ENCODE measurements at places on chromosomes 2 and 18.

- DNase-seq: no peak
Measured at GRCh38 chr18:79394534-79395307, 1.0 kb upstream of the NFATC1 start.

DNA sequence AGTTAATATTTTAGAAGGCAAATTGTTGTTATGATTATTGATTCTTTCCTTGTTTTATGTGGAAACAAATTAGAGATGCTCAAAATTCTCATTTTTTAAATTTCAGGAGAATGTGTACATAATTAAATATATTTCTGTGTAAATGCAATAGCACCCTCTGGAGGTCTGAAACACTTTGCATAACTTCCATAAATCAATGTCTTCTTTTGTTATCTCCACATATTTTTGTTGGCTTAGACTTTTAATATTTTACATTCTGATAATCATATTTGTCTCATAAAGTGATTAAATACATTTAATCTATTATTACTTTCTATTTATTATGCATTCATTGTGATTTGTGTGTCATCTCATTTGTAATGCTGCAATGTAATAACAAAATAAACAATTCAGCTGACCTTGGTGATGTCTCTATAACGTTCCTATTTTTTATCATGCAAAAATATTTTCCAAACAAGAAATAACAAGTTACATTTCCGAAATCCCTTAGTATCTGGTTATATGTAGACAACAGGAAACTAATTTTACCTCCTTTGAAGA lies 201.8 kb upstream of the GALNT5 start:
- no peak for DNase-seq

- no peak for DNase-seq
Measured at GRCh38 chr2:27379836-27380625, 503 bp downstream of the ZNF513 start.

DNA sequence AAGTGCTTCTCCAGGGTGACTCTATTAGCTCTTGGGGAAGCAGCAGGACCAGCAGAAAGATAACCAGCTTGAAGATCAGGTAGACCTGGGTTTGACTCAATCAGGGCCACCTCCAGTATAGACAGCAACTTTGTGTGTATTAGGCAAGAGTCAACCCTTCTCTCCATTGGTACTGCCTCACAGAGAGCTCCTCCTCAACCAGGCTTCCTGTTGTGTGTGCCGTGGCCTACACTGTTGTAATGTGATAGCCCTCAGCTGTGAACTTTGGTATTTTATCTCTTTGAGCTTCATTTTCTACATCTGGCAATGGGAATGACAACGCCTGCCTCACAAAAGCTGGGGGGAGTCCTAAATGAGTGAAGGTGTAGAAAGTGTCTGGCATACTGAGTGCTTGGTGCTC lies 17.0 kb upstream of the MAP3K20 start:
- DNase-seq: no peak

GRCh38 chr2:145609951-145610350 lies 1090.0 kb upstream of the ZEB2 start:
- DNase-seq: no peak

- no peak for DNase-seq
Measured at GRCh38 chr2:19677825-19678518, 223.8 kb downstream of the TTC32 start.

- DNase-seq: no peak
Measured at GRCh38 chr18:44826418-44827259, 146.0 kb downstream of the SETBP1 start.

GRCh38 chr2:211944572-211944971 lies 594.0 kb downstream of the ERBB4 start:
- DNase-seq: no peak

- DNase-seq: no peak
Measured at GRCh38 chr18:51082571-51083267, 52.7 kb downstream of the SMAD4 start.

DNA sequence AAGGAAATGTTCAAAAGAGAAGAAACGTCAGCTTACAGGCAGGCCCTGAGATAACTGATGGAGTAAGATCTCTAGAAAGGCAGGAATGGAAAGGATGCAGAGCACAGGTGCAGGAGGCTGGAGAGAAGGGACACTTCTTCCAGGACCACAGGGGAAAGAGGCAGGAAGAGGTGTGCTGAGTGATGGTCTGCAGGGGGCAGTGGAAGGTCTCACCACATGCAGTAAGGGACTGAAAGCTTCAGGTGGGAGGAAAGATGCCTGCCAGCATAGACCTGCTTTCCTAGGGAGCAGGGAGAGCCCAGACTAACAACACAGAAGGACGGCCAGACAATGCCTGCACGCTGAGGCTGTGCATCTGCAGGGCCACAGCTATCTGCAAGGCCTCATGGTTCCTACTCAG lies 156.8 kb downstream of the L3MBTL4 start:
- no peak for DNase-seq

- no peak for DNase-seq
Measured at GRCh38 chr18:63676526-63677323, 15.0 kb upstream of the SERPINB3 start.

DNA sequence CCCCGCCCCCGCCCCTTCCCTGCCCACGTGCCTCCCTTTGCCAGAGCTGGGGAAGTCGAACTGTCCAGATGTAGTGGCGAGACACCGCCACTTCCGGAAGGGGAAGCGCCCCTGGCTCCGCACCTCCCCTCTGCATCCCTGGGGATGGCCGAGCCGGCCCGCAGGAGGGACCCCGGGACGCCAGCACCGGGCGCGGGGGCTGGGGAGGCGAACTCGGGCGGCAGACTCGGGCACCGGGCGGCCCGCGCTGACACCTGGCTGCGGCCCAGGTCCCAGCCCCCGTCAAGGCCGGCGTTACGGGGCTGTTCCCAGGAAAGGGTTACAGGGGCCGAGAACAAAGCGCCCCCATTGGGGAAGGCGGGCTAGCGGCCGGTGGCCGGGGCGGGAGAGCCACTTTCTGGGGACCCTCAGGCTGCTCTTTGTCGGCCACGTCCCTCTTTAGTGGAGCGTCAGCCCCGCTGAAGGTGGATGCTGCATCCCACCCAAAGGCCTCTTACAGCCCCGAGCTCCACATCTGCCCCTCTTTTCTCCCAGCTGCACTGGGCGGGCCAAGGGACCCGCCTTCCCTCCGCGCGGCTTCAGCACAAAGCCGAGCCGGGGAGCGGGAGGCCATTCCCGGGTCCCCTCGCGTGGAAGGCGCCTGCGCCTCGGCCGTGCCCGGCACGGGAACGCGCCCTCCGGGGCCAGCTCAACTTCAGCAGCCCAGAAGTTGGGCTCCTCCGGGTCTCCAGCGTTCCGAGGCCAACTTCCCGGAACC lies 1.3 kb downstream of the SDC1 start:
- no peak for DNase-seq
